Activated CD4-positive, alpha-beta T cell treated with anti-CD3 and anti-CD28 coated beads for 1 hour (primary cell): ENCODE measurements at places on chromosomes 6 and 20.

- no peak for DNase-seq
Observed at GRCh38 chr6:109237077-109237985, 142.0 kb downstream of the CEP57L1 start.

DNA sequence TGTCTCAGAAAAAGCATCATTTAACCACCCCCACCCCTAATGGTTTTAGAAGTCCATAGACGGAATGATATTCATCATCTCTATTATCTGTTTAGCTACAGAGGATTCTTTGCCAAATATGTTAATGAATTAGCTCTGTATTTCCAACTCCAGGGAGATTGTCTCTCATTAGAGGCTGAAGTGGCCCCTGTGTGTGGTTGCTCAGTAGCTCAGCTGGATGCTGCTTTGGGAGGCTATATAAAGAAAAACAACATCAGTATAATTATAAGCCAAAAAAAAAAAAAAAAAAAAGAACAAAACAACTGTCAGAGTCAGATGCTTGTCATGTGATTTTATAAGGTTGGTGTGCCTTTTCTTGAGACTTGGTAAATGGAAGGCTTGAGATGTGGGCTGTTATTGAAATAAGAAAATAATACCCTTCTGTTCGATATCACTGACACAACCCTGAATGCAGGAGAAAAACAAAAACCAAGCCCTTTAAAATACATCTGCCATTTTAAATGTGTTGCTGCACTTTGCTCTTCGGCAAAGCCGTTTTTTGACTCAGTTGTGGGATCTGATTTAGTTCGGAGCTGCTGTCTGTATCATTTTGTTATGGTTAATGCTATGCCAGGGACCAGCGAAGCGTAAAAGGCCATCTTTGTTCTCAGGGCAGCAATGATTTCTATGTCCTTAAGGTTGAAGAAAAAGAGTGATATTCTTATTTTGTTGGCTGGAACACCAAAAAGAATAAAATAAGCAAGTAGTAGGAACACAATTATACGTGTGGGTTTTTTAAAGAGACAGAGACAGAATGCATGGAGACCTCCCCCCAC is 422.6 kb downstream of the QKI start:
- DNase-seq: no peak

GRCh38 chr6:40909811-40910210 is 129.2 kb downstream of the UNC5CL start:
- DNase-seq: no peak

DNA sequence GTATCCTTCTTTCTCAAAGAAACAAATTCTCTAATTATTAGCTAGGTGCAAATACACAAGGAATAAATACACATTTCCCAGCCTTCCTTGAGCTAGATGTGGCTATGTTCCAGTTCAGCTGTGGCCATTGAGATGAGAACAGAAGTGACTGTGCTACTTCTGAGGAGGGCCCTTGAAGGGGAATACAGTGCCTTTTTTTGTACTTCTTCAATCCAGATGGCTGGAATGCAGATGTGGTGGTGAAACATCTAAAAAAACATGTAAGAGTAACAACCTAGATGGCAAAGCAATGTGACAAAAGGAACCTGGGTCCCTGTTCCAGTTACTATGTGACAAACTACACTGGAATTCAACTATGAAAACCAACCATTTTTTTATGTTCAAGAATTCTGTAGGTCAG is 115.4 kb upstream of the DST start:
- no peak for DNase-seq
